ENCODE measurements at places on chromosomes 6 and 20. TPM values are rescaled to one million over a fixed set of nuclear protein-coding genes. Genes with fewer than 3 reads are reported as not detected.

GRCh38 chr20:9523636-9524035, 9.2 kb downstream of the LAMP5 start:
- H3K4me1 ChIP-seq: no peaks in the 10 kb centered on the region
- H3K27me3 ChIP-seq: no peaks in the 10 kb centered on the region
- DNase-seq: no peak
- no peak overlapping the region for H3K27ac ChIP-seq
- H3K36me3 ChIP-seq: no peaks in the 10 kb centered on the region

- H3K27me3 ChIP-seq: no peaks in the 10 kb centered on the region
- peaks cover 3% of the 10 kb centered on the region for H3K36me3 ChIP-seq
- no peak overlapping the region for H3K27ac ChIP-seq
These were observed 40.5 kb downstream of the MCM8 start for GRCh38 chr20:5990946-5991345.

Gene VSTM2L
- total RNA-seq: 97.4 TPM

Gene OPRM1
- total RNA-seq: not detected

Gene ACTL10
- total RNA-seq: 0.33 TPM

GRCh38 chr6:16936893-16937292, 165.0 kb upstream of the STMND1 start:
- no peak overlapping the region for H3K4me3 ChIP-seq
- DNase-seq: no peak
- H3K27me3 ChIP-seq: no peaks in the 10 kb centered on the region
- no peaks in the 10 kb centered on the region for H3K36me3 ChIP-seq
- H3K4me1 ChIP-seq: no peaks in the 10 kb centered on the region

GRCh38 chr6:98044791-98045470, 761.9 kb upstream of the MMS22L start:
- no peak for DNase-seq
- no peak overlapping the region for H3K27ac ChIP-seq
- H3K4me3 ChIP-seq: no peak overlapping the region
- no peaks in the 10 kb centered on the region for H3K27me3 ChIP-seq
- no peaks in the 10 kb centered on the region for H3K36me3 ChIP-seq

- no peak overlapping the region for H3K27ac ChIP-seq
- peaks cover 8% of the 10 kb centered on the region for H3K4me1 ChIP-seq
- no peak overlapping the region for H3K4me3 ChIP-seq
These were observed 31.6 kb downstream of the SPDEF start for GRCh38 chr6:34524499-34524898.

- no peaks in the 10 kb centered on the region for H3K36me3 ChIP-seq
- H3K27ac ChIP-seq: no peak overlapping the region
- no peaks in the 10 kb centered on the region for H3K27me3 ChIP-seq
These were observed 2.0 kb upstream of the CST9L start for GRCh38 chr20:23570178-23570760.

Gene TBX18
- total RNA-seq: 8.2 TPM

- H3K36me3 ChIP-seq: no peaks in the 10 kb centered on the region
- H3K4me1 ChIP-seq: no peaks in the 10 kb centered on the region
- no peaks in the 10 kb centered on the region for H3K27me3 ChIP-seq
- no peak overlapping the region for H3K27ac ChIP-seq
- H3K4me3 ChIP-seq: no peak overlapping the region
These were observed 334.7 kb upstream of the FLRT3 start for GRCh38 chr20:14672066-14672465.

GRCh38 chr6:27777614-27778355, 134.4 kb downstream of the OR2B2 start:
- DNase-seq: no peak
- H3K4me1 ChIP-seq: no peaks in the 10 kb centered on the region
- H3K27ac ChIP-seq: no peak overlapping the region
- no peaks in the 10 kb centered on the region for H3K36me3 ChIP-seq
- H3K4me3 ChIP-seq: no peak overlapping the region

DNA sequence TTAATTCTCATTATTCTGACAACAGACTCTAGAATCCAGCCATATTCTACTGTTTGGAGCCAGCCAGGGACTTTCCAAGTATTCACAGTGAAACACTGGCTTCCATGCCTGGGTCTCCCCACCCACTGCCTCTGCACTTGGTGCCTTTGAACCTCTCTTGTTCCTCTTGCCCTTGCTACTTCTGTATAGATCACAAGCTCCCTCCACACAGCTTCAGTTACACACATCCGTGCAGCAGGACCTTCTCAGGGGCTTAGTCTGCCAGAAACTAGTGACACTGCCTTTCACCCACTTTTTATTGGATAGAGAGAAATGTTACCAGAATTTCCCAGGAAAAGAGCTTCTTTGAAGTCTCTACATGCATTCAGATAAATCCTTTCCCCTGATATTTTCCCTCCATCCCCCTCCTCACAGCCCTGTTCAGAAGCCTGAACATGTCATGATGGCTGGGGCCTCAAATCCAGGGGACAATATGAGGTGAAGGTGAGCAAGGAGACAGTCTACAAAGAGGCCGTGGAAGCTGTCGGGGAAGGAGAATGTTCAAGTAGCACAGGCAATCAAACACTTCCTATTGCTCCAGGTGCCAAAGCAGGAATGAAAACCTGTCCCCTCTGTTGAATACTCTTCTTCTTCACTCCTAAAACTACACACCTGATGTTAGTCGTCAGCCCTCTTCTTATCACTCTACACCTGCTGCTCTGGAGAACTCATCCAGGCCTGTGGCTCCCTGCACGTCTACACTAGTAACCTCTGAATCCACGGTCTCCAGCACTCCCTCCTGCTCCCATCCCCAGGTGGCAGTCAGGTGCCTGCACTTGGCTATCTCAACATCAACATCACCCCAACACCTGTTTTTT, 20.2 kb upstream of the HLA-DOA start:
- H3K36me3 ChIP-seq: no peaks in the 10 kb centered on the region
- H3K27ac ChIP-seq: peak overlapping the region; percentile 50
- no peak for DNase-seq

- DNase-seq: peak; percentile 70
- H3K27ac ChIP-seq: peak overlapping the region; percentile 30
- H3K4me1 ChIP-seq: peaks cover 15% of the 10 kb centered on the region
- no peaks in the 10 kb centered on the region for H3K36me3 ChIP-seq
- peak overlapping the region; percentile 34 for H3K4me3 ChIP-seq
These were observed 250.9 kb upstream of the RREB1 start for GRCh38 chr6:6856538-6857523.

Gene PCSK2
- total RNA-seq: 1.6 TPM

Gene PBOV1
- not detected for total RNA-seq

GRCh38 chr6:3237761-3238662, 10.6 kb upstream of the TUBB2B start:
- H3K4me3 ChIP-seq: no peak overlapping the region
- H3K4me1 ChIP-seq: no peaks in the 10 kb centered on the region
- H3K27me3 ChIP-seq: no peaks in the 10 kb centered on the region
- DNase-seq: no peak
- no peak overlapping the region for H3K27ac ChIP-seq
- H3K36me3 ChIP-seq: no peaks in the 10 kb centered on the region

DNA sequence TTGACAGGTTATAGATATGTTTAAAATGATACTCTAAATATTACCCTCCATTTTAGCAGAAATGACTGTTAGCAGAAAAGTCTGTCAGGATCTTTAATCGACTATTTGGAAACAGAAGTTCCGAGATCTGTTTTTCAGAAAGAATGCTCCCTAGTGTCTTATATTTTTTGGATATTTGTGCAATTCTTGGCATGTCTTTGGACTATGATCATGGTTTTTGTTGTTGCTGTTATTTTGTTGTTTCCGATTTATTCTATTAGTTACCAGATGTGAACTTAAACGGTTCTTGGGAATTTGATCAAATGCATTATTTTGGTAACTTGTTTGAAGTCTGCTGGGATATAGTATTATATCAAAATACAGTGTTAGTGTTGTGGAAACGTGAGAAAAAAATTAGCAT, 106.4 kb upstream of the CEP162 start:
- no peaks in the 10 kb centered on the region for H3K4me1 ChIP-seq
- H3K36me3 ChIP-seq: no peaks in the 10 kb centered on the region
- H3K27ac ChIP-seq: no peak overlapping the region

- peaks cover 3% of the 10 kb centered on the region for H3K4me1 ChIP-seq
- no peak overlapping the region for H3K27ac ChIP-seq
- no peak for DNase-seq
- H3K4me3 ChIP-seq: no peak overlapping the region
- H3K36me3 ChIP-seq: no peaks in the 10 kb centered on the region
- H3K27me3 ChIP-seq: no peaks in the 10 kb centered on the region
These were observed 120.2 kb upstream of the AFDN start for GRCh38 chr6:167706313-167707109.

DNA sequence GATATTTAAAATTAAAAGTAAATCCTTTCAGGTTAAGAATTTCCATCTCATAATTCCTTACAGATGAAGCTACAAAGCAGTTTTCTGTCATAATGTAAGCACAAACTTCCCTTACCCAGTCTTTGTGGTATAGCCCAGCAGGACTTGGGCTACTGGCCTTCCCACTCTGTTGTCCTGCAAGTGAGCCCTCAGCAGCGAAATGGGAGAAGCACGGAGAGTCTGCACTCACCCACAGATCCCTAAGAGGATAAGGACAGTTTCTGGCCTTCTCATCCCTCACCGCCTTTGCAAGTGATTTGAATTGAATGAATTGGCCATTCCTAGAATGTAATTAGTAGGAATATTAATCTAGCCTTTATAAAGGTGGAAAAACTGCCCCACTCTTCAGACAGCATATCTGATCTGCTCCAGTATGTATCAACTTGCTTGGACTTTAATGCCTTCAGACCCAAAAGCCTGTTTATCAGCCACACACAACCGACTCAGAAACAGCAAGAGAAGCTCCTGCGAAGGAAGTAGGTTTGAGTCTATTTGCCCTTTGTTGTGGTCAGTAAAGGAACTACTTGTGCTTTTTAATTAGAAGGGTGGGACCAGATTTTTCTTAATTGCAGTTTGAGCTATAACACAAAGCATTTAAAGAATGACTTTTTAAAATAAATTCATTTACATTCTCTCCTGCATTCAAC, 29.9 kb upstream of the PRDM1 start:
- no peak for DNase-seq
- no peaks in the 10 kb centered on the region for H3K4me1 ChIP-seq
- H3K4me3 ChIP-seq: no peak overlapping the region
- H3K27me3 ChIP-seq: no peaks in the 10 kb centered on the region

DNA sequence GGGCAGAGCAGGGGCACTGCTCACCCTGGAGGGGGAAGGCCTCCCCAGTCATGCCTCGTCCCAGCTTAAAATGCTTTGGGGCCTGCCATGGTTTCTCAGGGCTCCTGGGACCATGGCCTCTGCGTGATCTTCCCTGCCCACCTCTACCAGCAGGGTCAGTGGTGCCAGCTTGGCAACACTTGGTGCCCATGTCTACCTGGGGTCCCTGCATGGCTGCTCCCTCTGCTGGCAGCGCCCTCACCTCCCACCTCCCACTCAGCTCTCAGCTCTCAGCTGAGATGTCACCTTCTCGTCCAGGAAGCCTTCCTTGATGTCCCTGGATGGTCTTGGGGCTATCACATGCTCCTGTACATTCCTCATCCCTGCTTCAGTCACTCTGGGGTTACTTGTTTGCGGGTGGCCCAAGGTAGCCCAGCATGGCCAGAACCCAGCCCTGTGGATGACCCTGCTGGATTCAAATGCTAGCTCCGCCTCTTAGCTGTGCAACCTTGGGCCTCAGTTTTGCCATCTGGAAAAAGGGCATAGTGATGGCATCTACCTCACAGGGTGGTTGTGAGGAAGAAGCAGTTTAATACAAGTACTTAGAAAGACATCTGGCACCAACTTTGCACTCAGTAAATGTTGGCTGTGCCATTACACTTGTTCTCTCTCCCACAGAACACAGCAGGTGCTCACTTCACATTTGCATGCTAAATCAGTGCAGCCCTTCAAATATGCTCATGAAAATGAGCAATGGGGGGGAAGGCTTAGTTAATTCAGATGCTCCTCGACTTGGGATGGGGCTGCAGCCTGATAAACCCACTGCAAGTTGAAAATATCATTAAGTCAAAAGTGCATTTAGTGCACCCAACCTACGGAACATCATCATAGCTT, 53.5 kb upstream of the PTPN1 start:
- no peaks in the 10 kb centered on the region for H3K36me3 ChIP-seq
- DNase-seq: no peak
- H3K27ac ChIP-seq: peak overlapping the region; percentile 89
- H3K4me1 ChIP-seq: peaks cover 36% of the 10 kb centered on the region
- no peak overlapping the region for H3K4me3 ChIP-seq
- no peaks in the 10 kb centered on the region for H3K27me3 ChIP-seq

GRCh38 chr6:21664314-21665109, 71.0 kb downstream of the SOX4 start:
- no peak for DNase-seq
- peak overlapping the region; percentile 44 for H3K4me3 ChIP-seq
- H3K27ac ChIP-seq: peak overlapping the region; percentile 57
- no peaks in the 10 kb centered on the region for H3K36me3 ChIP-seq
- peaks cover 29% of the 10 kb centered on the region for H3K4me1 ChIP-seq
- no peaks in the 10 kb centered on the region for H3K27me3 ChIP-seq

Gene RAB44
- total RNA-seq: not detected

- no peaks in the 10 kb centered on the region for H3K36me3 ChIP-seq
- no peak overlapping the region for H3K4me3 ChIP-seq
- H3K4me1 ChIP-seq: no peaks in the 10 kb centered on the region
These were observed 18.1 kb downstream of the ACSS1 start for GRCh38 chr20:25039697-25040437.

Gene BPI
- total RNA-seq: not detected

Gene FOXP4
- 20.2 TPM for total RNA-seq

DNA sequence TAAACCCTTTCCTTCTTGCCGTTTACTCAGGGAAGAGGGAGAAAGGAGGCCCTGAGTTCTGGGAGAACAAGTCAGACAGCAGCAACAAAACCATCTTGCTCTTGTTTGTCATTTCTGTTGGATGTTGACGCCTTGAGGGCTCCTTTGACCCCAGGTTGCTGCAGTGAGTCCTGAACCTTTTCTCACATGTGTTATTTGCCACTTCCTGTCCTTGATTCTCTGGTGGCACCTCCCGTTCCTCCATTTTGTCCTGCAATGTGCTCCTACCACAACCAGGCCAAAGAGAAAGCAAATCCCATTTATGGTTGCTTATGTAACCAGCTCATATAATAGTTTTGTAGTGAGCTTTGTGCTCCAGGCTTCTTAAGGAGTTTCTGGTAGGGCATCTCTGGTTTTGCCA, 66.6 kb upstream of the ADGRF4 start:
- no peaks in the 10 kb centered on the region for H3K36me3 ChIP-seq
- H3K27me3 ChIP-seq: no peaks in the 10 kb centered on the region
- peaks cover 19% of the 10 kb centered on the region for H3K4me1 ChIP-seq

GRCh38 chr6:45229416-45229815, 98.7 kb upstream of the RUNX2 start:
- no peaks in the 10 kb centered on the region for H3K27me3 ChIP-seq
- no peaks in the 10 kb centered on the region for H3K4me1 ChIP-seq
- no peak overlapping the region for H3K27ac ChIP-seq
- no peak for DNase-seq

Gene SAMD5
- total RNA-seq: 1.1 TPM

DNA sequence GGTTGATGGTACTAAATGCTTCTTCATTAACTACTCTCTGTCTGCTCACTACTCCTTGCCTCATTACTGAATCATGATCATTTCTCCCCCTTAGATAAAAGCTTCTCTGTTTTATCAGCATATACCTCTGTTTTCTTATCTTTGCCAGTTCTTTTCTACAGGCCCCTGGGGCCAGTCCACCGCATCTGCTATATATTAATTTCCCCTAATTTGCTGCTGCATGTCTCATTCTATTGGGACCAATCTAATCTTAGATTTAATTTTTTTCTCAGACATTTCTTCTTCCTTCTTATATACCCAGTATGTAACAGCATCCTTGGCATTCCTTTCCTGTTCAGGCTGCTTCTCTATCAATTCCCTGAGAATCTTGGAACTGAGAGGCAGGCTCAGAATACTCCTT, 51.2 kb downstream of the GRIK2 start:
- no peaks in the 10 kb centered on the region for H3K27me3 ChIP-seq
- no peak overlapping the region for H3K4me3 ChIP-seq
- no peak overlapping the region for H3K27ac ChIP-seq

GRCh38 chr20:38883081-38883980, 42.9 kb upstream of the FAM83D start:
- no peak for DNase-seq
- no peaks in the 10 kb centered on the region for H3K27me3 ChIP-seq
- no peak overlapping the region for H3K4me3 ChIP-seq
- H3K27ac ChIP-seq: no peak overlapping the region
- no peaks in the 10 kb centered on the region for H3K36me3 ChIP-seq

Data from right atrium auricular region (tissue), 2 donors.